ENCODE measurements at places on chromosomes 2 and 18.

- no peak for DNase-seq
Observed at GRCh38 chr2:172288603-172289002, 138.8 kb upstream of the ITGA6 start.

GRCh38 chr2:121254748-121255147 lies 30.3 kb downstream of the TFCP2L1 start:
- DNase-seq = no peak

- no peak for DNase-seq
Observed at GRCh38 chr2:45670646-45671045, 19.2 kb downstream of the PRKCE start.

DNA sequence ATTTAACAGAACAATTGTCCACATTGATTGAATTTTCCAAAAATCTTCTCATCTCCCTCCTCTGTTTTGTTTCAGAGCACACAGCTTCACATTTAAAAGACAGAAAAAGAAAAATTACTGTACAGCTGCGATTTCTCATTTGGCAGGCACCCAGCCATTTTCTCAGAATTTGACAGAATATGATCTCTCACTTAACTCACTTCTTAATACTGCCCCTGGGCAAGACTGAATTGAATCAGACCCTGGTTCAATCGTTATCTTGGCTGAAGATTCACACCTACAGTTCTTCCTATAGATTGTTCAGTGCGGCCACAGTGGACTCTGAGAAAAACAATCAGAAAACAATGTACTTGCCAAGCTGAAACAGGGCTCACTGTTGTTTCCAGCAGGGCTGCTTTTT lies 90.2 kb upstream of the LHCGR start:
- no peak for DNase-seq

DNA sequence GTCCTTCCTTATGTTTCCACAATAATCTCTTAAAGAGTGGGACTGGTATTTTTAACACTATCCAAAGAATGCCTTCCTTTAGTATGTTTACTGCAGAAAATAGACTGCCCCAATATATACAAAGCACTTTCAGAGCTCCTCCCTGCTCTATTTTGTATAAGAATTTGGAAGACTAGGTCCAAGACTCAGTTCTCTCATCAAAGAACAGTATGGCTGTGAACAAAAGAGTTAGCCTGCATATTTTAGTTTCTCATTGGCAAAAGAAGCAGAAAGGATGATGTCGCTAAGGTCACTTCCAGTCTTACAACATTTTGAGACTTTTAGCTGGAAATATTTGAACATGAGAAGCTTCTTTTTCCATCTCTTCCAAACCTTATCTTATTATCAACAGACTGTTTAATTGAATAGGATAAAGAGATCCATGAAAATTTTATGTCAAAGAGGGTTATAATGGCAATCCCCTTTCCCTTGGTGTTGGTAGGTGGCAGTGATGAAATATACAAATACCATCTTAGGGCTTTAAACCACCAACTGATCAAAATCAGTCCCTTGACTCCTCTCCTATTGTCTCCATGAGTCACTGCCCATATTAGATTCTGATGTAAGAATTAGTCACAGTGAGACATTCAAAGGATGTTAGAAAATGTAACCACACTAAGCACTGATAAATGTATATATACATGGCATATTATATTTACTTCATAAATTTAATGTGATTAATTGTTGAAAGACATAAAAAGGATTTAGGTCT lies 266.9 kb upstream of the DSEL start:
- DNase-seq = peak; percentile 77

- DNase-seq = no peak
Observed at GRCh38 chr2:240013343-240013742, 11.8 kb downstream of the NDUFA10 start.

DNA sequence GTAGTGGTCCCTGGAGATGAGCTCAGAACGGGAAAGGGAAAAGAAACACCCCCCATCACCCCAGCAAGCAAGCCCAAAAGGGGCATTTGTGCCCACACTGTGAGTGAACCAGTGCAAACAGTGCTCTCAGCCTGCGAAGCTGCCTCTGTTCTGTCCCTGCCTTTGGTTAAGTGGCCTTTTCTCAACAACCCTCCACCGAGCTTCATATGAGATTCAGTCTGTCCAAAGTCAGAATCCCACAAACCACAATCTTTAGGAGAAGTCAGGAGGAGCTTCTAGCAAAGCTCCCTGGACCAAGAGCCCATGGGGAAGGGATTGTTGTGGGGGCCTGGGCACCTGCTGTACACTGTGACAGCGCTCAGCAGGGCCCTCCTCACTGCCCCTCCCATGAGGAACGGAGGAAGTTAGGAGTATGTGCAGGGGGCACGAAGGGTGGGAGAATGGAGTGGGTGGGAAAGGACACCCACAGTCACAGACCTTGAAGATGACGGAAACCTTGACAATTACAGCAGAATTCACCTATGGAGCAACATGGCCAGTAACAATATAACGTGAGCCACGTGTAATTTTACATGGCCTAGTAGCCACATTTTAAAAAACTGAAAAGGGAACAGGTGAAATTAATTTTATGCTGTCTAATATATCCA lies 119.5 kb downstream of the SMAD7 start:
- no peak for DNase-seq

GRCh38 chr18:6719098-6719846 lies 10.2 kb upstream of the ARHGAP28 start:
- no peak for DNase-seq

GRCh38 chr2:43531251-43531650 lies 64.6 kb downstream of the THADA start:
- DNase-seq = no peak

GRCh38 chr18:27976806-27977408 lies 200.0 kb downstream of the CDH2 start:
- DNase-seq = no peak

DNA sequence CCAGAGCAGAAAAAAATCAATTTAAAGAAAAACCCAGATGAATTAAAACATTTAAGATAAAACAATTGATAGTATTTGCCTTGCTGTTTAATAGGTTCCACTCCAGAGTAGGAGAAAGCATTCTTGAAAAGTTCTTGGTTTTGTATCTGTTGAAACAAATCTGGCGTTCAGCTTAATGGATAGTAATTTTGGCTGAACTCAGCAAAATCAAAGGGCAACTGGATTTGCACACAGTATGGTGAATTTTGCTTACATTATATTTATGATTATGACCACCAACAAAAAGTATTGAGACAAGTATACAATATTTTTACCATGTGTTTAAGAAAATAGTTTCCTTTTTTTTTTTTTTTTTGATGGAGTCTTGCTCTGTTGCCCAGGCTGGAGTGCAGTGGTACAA lies 34.0 kb downstream of the SLC4A10 start:
- no peak for DNase-seq

DNA sequence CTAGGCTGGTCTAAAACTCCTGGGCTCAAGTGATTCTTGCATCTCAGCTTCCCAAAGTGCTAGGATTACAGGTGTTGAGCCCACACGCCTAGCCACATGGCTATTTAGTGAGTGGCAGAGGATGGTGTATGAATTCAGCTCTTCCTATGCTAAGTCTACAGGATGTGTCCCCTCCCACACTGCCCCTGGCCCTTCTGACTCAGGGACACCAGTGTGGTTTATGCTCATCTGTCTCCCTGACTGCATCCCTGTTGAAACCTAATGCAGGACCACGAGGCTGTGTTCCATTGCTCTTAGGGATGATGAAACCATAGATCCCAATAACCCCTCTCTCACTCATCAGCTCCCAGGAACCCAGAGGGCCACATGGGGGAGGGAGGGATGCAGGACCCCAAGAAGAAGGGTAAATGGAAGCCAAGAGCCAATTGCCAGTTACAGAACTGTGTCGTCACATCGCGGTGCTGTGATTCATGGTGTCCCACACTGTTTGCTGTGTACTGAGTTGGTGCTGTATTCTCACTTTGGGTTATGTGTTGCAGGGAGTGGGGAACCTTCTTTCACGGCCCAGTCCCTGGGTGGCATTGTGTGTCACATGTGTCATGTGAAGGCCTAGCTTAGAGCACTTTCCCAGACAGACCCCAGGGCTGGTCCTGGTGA lies 102.9 kb upstream of the HAAO start:
- no peak for DNase-seq

DNA sequence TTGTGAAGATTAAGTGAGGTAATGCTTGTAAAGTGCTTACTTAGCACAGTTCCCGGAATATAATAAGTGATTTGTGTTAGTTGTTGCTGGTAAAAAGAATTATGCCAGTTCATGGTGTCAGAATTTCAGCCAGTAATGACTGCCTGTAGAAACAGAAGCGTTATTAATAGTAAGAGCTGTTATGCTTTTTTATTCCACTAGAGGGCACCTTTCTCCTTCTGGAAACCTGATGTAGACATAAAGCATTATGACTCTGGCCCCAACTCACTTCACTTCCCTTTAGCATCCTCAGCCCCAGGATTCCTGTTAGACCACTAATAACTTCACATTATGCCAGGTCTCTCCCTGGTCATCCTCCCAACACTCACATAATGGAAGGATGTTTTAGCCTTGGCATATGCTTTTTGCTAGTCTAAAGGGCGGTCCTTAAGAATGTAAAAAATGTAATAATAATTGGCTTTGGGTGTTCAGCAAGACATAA lies 34.9 kb downstream of the C18orf54 start:
- peak; percentile 28 for DNase-seq

DNA sequence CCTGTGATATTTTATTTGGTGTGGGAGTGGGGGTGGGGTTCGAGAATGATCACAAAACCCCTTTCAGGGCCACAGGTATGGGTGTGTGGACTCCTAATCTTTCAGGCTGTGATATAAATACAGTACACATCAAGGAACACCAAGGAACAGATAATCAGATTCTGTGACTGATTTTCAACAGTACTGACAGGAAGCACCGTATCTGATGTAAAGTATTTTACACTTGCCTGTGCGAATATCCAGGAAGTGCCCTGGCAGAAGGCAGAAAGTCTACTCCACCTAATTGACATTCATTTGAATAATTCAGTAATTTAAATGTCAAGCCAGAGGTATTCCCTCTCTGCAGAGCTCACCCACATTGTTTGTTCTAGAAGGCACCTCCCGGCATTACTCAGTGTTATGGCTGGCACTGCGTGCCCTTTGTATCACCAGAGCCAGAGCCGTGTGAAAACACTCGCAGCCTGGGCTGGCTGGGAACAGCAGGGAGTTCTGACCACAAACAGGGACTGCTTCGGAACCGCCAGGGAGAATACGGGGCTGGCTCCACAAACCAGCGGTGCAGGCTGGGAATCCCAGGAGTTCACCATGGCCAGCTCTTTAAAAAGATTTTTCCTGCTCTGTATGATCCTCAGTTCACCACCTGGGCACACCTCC lies 91.8 kb downstream of the ACVR1 start:
- DNase-seq = peak; percentile 64

DNA sequence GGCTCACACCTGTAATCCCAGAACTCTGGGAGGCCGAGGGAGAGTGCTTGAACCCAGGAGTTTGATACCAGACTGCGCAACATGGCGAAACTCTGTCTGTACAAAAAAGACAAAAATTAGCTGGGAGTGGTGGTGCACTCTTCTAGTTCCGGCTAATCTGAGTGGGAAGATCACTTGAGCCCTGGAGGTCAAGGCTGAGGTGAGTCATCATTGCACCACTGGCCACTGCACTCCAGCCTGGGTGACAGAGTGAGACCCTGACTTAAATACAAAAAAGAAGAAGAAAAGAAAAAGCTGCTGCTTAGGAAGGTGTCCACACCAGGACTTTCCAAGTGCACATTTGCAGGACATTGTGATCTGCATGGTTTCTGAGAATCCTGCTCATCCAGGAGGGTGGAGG lies 16.4 kb downstream of the SKOR2 start:
- no peak for DNase-seq

GRCh38 chr2:43737097-43737854 lies 36.6 kb upstream of the DYNC2LI1 start:
- peak; percentile 91 for DNase-seq

GRCh38 chr2:9141091-9141667 lies 65.4 kb upstream of the ASAP2 start:
- DNase-seq = no peak

DNA sequence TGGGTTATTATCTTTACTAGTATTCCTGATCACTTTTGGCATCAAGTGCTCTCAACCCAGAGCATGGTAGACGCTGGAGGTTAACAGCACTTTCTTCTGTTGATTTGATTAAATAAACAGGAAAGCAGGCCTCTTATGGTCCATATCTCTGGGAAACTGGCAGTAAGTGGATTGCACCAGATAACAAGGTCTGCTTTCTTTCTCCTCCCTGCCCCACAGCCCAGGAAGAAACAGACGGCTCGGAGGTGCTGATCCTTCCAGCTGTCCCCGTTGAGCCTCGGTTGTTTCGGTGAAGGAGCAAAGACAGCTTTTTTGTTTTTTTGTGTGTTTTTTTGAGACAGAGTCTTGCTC lies 100.8 kb upstream of the KCTD1 start:
- no peak for DNase-seq

- DNase-seq = no peak
Observed at GRCh38 chr2:217905395-217905794, 97.4 kb downstream of the TNS1 start.

GRCh38 chr2:227351639-227352038 lies 26.6 kb downstream of the MFF start:
- DNase-seq = no peak

GRCh38 chr2:85388878-85389538 lies 21.2 kb downstream of the CAPG start:
- DNase-seq = no peak

- DNase-seq = no peak
Observed at GRCh38 chr18:47912794-47913585, 17.5 kb downstream of the SMAD2 start.

DNA sequence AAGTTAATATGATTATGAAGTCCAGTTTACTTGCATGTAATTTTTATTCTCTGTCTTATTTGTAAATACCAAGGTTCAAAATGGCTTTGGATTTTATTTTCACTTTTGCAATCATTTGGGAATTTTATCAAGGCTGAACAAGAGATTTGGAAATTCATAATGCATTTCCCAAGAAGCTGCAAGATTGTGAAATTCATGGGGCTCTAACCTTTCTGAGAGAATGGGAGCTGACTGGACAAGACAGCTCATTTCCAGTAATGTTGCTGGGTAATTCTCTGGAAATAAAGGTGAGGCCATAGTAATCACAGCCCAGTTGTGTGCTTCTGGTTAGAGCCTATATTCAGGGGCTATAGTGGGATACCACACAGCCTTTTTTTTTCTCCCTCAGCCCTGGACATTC lies 21.5 kb upstream of the NABP1 start:
- DNase-seq = peak; percentile 18

DNA sequence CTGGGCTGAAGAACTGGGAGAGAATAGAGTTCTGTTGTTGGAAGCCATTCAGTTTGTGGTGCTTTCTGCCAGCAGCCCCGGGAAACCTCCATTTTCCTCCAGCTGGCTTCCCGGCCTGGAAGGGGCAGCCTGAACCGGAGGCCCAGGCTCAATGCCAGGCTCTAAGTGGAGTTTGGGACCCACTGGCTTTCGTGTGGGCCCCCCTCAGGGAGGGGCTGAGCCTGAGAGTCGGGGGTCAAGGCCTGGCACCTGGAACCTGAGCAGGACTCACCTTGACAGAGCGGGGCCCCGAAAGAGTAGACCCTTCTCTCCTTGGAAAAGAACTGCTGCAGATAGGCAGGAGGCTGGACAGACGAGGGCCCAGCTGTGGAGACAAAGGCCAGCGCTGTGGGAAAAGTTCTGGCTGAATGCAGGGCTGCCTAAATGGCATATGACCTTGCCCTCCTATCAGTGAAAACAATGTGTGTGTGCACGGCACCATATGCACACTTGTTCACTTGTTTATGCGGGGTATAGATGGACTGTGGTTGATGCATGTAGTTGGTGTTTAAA lies 34.8 kb upstream of the ASB18 start:
- no peak for DNase-seq

GRCh38 chr18:48762836-48763718 lies 187.7 kb downstream of the SMAD7 start:
- DNase-seq = no peak
